ENCODE measurements at places on chromosomes 16 and 17. TPM values are rescaled to one million over a fixed set of nuclear protein-coding genes. Genes with fewer than 3 reads are reported as not detected.

PHOSPHO1 gene
- total RNA-seq = not detected

TEKT5 gene
- total RNA-seq = 0.09 TPM

TRPV2 gene
- 7.7 TPM for total RNA-seq

JPT2 gene
- 34.8 TPM for total RNA-seq

KLHL10 gene
- total RNA-seq = not detected

FBXO39 gene
- not detected for total RNA-seq

TBC1D3G gene
- not detected for total RNA-seq

CD300LF gene
- not detected for total RNA-seq

MYH3 gene
- 1.3 TPM for total RNA-seq

MARVELD3 gene
- not detected for total RNA-seq

TP53TG3C gene
- not detected for total RNA-seq

SHISA6 gene
- total RNA-seq = not detected

ODAD4 gene
- 0.68 TPM for total RNA-seq

TNP2 gene
- not detected for total RNA-seq

KRTAP2-1 gene
- not detected for total RNA-seq

MMP25 gene
- not detected for total RNA-seq

TM4SF5 gene
- total RNA-seq = not detected

UBE2I gene
- total RNA-seq = 34.5 TPM

KRT33A gene
- total RNA-seq = not detected

GCGR gene
- total RNA-seq = not detected

IL17C gene
- total RNA-seq = not detected

ABCC12 gene
- under 0.01 TPM for total RNA-seq

RTN4RL1 gene
- total RNA-seq = 0.58 TPM

RDM1 gene
- not detected for total RNA-seq

PRCD gene
- 0.94 TPM for total RNA-seq

FOXF1 gene
- 1.1 TPM for total RNA-seq

MYO15A gene
- total RNA-seq = 3.0 TPM

SGSM2 gene
- total RNA-seq = 41.2 TPM

TBC1D3I gene
- not detected for total RNA-seq

PRRT2 gene
- total RNA-seq = 0.82 TPM

SGCA gene
- total RNA-seq = 0.26 TPM

HOXB6 gene
- 2.2 TPM for total RNA-seq

PKD1 gene
- 177 TPM for total RNA-seq

KREMEN2 gene
- 0.23 TPM for total RNA-seq

NXPH3 gene
- total RNA-seq = 1.1 TPM

TPSD1 gene
- not detected for total RNA-seq

KRT28 gene
- total RNA-seq = not detected

ITGAD gene
- not detected for total RNA-seq

TERB1 gene
- not detected for total RNA-seq

KIF2B gene
- total RNA-seq = not detected

TP53TG3F gene
- not detected for total RNA-seq

CA5A gene
- not detected for total RNA-seq

GPRC5C gene
- total RNA-seq = 6.9 TPM

CENPV gene
- total RNA-seq = 12.8 TPM

RAP1GAP2 gene
- 1.1 TPM for total RNA-seq

GH1 gene
- total RNA-seq = not detected

MPV17L gene
- total RNA-seq = not detected

KRT36 gene
- total RNA-seq = not detected

CCDC40 gene
- total RNA-seq = 1.5 TPM

CDRT15L2 gene
- not detected for total RNA-seq

Data from pericardium fibroblast (primary cell).